Stimulated activated CD4-positive, alpha-beta T cell treated with anti-CD3 and anti-CD28 coated beads, Interleukin-2, amount 100 ng/mL, for 4 hours (primary cell): ENCODE measurements at places on chromosomes 7 and 10.

DNA sequence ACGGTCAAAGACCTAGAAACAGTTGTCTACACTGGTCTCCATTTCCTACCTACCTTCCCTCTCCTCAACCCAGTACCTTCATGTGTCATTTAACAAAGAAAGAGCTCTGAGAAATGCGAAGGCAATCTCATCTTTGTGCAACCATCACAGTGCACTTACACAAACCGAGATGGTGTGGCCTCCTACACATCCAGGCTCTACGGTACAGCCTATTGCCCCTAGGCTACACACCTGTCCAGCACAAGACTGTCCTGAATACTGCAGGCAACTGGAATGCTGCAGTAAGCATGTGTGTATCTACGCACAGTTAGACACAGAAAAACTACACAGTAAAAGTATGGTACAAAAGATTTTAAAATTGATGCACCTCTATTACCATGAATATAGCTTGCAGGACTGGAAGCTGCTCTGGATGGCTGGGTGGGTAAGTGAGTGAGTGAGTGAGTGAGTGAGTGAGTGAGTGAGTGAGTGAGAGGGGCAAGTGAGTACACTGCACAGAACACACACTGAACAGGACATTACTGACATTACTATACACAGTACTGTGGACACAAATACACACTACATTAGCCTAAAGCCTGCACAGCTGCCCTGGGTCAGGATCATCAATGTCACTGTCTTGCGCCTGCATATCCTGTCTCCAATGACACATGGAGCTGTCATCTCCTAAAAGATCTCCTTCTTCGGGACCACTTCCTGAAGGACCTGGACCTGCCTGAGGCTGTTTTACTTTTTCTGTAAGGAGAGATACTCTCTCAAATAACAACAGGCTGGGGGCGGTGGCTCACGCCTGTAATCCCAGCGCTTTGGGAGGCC, 18.5 kb downstream of the ITGB1 start:
- DNase-seq, result no peak

GRCh38 chr7:45404622-45405021, 169.5 kb upstream of the ADCY1 start:
- DNase-seq, result no peak

DNA sequence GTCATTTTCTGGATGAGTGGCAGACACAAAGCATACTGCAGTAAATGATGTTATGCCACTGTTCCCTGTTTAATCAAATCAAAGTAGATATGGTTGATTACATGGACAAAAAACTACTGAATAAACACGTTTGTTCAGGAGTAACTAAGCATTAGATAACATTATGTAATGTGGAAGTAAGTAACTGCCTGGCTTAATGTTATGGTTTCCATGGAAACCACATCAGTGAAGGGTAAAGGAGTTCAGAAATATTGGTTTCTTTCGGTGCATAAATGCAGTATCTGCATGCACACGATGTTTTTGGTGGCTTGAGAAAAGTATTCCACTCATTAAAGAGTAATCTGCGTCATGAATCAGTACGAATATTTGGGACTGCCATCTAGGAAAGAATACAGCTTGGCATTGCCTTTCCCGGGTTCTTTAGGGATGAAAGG, 131.3 kb upstream of the PRKCQ start:
- DNase-seq, result no peak

- no peak for DNase-seq
These were observed 689.0 kb upstream of the COBL start for GRCh38 chr7:52005613-52006012.

DNA sequence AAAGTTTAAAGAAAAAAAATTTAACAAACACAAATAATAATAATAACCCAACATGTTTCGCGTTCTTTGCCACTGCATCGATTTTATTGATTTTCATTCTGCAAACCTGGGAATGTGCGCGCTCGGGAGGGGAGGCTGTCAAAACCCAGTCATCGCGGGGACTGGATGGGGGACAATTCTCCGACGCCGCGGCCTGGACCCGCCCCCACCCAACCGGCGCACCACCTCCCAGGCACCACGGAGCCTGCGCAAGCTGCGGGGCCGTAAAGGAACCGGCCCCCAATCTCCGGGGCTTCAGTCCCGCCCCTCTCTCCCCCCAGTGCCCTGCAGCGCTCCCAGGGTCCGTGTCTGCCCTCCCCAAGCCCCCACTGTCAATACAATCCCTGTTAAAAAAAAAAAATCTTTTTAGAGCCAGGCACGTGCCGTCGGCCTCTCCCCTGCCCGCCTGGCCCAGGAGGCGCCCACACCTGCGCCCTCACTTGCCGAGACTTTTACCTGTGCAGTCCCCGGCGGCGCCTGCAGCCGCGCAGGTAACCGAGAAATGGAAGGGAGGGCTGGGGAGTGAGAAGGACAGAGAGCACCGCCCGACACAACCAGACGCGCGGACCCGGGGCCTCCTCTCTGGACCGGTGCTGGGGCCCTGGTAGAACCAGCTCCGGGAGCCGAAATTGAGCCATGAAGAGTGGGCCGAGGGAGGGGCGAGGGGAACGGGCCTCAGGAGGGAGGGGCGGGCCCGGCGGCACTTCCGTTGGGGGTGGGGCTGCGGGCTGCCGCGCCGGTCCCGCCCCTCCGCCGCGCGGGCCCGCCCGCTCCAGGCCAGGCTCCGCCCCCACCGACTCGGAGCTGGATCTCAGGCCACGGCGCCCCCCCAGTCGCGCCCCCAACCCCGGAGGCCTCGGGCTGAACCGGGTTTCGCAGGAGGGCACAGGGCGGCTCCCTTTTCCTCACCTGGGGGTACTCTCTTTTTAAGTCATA, 7.6 kb upstream of the ZNF503 start:
- DNase-seq, result no peak

- DNase-seq, result no peak
These were observed 35.8 kb upstream of the EZH2 start for GRCh38 chr7:148919859-148920258.

GRCh38 chr7:18495412-18496340, at the start of gene HDAC9:
HDAC9 (plus strand) TSS chr7:18495749; CDS start chr7:18496303, 554 bp downstream.
- no peak for DNase-seq

GRCh38 chr10:6071181-6072175, 9.3 kb upstream of the IL2RA start:
- DNase-seq, result no peak

- no peak for DNase-seq
These were observed 70.4 kb downstream of the ASB13 start for GRCh38 chr10:5595994-5596471.

GRCh38 chr7:38830826-38831225, 78.2 kb downstream of the VPS41 start:
- DNase-seq, result no peak

- no peak for DNase-seq
These were observed 22.2 kb downstream of the FAM20C start for GRCh38 chr7:214410-215212.

GRCh38 chr10:95820363-95820762, 64.4 kb downstream of the ENTPD1 start:
- no peak for DNase-seq

- no peak for DNase-seq
These were observed 719.5 kb downstream of the KCNMA1 start for GRCh38 chr10:76918106-76918505.

DNA sequence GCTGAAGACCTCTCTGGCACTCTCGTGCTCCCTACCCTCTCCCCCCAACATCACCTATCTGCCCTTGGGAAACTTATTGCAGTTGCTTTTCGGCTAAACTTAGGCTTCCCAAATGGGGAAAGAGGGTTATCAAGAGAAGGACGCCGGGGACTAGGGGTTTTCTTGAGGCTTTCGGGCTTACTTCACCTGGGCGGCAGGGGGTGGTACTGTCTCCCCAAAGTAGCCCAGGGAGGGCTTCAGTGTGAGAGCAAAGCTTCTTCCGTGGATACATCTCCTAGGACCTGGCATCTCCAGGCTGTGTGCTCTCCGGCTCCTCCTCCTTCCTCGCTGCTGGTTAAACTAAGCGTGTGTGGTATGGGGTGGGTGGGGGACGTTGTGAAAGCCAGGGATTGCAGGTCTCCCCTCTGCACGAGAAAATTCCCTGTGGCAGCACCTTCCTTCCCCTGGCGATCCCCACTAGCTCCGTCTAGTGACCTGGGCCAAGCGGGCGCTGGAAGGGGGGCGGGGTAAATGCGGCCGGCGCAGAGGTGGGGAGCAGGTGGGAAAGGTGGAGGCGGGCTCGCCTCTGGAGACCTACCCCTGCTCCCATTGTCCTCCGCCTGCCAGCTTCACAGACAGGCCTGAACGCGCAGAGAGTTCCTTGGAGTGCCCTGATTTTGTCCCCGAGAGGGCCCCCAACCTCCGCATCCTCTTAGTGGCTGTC, 1.1 kb downstream of the PLXDC2 start:
- no peak for DNase-seq

DNA sequence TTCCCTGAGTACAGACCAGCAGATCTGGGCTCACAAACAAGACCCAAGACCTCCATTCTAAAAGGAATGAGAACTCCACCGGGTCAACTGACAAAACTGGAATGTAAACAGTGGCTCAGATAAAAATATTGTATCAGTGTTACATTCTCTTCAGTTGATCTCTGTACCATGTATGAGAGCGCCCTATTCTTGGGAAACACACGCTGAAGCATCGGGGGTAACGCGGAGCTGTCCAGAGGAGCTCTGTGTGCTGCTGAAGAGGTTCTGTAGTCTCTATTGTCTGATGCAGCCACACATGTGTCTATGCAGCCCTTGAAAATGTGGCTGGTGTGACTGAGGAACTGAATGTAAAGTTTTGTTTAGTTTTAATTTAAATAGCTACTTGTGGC, 39.7 kb downstream of the HIPK2 start:
- no peak for DNase-seq

DNA sequence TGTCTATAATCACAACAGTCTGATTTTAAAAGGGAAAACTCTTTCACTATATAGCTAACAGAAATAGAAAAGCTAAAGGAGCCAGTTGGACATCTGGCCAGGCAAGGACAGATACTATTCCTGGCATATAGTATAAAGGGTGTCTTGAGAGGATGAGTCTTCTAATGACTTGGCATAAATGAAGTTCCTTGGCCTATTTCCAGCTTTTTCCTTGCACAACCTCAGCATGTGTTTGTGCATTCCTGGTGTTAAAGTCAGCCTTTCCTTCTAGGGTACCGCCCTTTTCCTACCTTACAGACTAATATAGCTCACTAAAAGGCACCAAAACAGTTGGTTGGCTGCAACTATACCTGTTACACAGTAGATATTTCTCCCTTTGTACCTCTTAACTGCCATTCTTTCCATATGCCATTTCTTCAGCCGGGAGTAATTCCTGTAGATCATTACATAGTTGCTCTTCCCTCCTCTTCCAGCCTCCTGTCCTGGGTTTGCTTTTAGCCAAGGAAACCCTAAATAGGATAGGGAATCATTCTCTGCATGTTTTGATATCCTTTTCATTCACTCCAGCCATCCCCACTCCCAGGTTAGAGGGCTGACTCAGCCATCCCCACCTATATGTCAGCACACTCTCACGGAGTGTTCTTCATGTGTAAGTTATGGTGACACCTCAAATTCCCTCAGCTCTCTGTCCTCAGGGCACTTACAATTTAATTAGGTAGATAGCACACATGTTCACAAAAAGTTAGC, 102.1 kb upstream of the MDFIC start:
- DNase-seq, result no peak

DNA sequence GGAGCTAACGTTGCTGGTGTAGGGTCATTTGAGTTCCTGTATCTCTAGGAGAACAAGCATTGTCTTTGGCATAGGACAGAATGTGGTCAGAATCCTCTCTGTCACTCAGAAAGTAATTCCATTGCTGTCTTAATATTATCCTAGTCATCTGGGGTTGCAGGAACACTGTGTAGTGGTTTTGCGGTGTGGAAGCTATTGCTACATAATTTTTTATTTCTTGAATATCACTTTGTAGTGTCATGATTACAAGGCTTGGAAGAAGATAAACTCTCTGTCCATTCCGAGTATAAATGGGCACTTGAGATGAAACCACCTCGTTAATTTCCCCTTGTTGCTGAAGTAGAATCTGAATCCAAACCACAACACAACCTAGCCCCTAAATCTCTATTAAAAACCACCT, 919.2 kb downstream of the LRMDA start:
- DNase-seq, result no peak
